Stimulated activated CD8-positive, alpha-beta memory T cell treated with anti-CD3 and anti-CD28 coated beads, Interleukin-4, amount 100 ng/mL, for 1 hour (primary cell): ENCODE measurements at places on chromosomes 1 and 21.

GRCh38 chr21:25464275-25464674, 143.0 kb downstream of the MRPL39 start:
- DNase-seq = no peak

DNA sequence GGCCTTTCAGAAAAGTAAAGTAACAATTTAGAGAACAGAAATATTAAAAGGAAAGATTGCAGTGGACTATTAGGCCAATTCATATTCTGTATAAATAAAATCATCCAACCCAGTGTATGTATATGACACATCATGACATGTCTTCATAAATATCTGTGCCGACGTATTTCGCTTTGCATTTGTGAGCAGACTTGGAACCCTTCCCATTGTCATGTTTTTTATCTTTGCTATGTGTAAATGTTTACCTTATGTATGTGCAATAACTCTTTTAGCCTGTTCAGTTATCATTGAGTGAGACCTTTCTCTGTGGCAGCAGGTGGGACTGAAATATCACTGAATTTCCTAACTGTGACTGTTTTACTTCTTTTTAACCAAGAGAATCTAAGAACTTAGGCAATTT, 58.0 kb upstream of the FAM3B start:
- DNase-seq = no peak

DNA sequence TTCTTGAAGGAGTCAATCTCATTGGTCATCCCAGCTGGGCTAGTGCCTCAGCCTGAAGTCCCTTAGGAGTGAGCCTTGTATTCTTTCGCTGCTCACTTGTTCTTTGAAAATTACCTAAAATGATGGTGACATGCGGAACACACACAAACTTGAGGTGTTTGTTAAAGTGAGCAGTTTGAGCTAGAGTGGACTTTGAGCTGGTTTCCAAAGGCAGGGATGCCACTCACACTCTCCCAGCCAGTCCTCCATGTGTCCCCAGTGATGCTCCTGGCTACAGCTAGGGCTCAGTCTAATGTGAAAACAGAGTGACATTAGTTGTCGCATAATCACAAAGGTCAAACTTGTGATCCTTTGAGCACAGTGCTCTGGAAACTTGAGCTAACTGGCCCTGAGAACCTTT, 84.3 kb downstream of the DTL start:
- no peak for DNase-seq

GRCh38 chr1:29504196-29504595, 267.9 kb downstream of the PTPRU start:
- DNase-seq = no peak

GRCh38 chr1:226034482-226034881, 28.0 kb upstream of the H3-3A start:
- DNase-seq = no peak

DNA sequence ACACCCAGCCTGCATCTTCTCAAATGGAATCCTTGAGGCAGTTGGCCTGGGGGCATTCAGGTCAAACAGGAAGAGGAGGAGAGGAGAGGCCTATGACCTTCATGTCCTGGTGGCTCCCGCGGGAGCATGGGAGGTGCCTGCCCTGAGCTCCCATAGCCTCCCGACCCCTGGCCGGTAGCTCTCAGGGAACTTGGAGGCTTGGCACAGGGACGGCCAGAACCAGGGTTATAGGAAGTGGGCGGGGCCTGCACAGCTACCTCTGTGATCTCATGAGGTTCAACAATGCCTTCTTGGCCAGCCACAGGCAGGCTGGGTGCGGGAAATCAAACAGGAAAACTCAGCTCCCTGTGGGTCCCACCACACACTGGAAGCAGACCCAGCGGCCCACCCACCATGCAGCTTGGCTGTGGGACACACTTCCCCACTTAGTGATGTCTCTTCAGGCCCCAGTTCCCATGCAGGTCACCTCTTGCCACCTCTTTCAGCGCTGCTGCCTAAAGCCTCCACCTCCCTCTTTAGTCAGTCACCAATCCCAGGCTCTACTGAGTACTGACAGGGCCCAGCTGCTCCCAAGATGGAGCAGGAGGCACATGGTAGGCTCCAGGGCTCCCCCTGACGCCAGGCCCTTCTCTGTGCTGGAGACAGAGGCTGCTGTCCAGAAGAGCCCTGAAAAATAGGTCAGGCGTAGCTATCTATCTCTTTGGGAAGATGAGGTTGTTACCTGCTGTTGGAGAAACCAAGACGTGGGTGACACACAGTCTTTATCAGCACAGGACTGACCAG, at the start of gene SLFNL1:
Gene SLFNL1 (minus strand): TSS at position 200 of the 783 bp plus-strand sequence. CDS start 1,065 bp downstream, outside the sequence.
- DNase-seq = no peak

- DNase-seq = no peak
Observed at GRCh38 chr1:28915031-28915895, 894 bp downstream of the EPB41 start.

DNA sequence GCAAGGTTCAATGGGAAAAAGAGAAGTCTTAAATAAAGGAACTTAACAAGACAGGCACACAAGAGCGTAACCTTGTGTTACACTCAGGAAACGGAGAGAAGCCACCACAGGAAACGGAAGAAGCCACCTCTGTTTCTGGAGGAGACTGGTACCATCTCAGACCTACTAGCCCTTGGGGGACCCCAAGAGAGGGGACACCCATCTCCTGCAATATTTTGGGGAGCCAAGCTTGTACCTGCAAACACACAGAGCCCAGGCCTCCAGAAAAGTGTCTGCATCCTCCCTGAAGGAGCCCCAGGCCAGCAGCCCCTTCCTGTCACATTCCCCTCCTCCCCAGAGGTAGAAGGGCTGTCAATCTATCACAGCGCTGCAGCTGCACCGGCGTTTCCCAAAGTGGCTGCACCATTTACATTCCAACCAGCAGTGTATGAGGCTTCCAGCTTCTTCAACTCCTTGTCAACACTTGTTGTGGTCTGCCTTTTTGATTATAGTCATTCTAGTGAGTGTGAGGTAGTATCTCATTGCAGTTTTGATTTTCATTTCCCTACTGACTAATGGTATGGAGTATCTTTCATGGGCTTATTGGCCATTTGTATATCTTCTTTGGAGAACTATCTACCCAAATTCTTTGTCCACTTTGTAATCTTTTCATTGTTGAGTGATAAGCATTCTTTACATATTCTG, 23.0 kb upstream of the PADI1 start:
- no peak for DNase-seq

- no peak for DNase-seq
Observed at GRCh38 chr1:110524311-110525248, 5.6 kb upstream of the KCNA10 start.

GRCh38 chr1:31859044-31859443, 43.2 kb upstream of the SPOCD1 start:
- DNase-seq = no peak

GRCh38 chr1:160945079-160945478, 9.5 kb downstream of the ITLN2 start:
- DNase-seq = no peak

DNA sequence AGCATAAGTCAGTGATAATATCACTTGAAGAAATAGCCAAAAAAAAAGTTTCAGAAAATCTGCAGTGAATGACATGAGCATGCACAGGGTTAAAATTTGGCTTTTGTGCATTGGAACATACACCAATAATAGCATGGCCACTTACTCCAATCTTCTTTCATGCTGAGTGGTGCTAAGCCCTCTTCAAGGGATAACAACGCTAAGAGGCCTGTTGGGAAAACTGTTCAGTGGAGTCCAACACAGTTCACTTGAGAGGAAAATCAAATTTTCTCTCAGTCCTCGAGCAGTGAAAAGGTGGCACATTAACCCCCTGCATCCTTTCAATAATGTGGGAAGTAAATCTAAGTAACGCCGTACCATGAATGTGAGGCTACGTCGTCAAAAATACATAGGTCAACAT, 264.7 kb downstream of the SPATA17 start:
- no peak for DNase-seq

GRCh38 chr1:40036574-40036973, 4.0 kb upstream of the CAP1 start:
- no peak for DNase-seq

GRCh38 chr1:104466068-104466467, 716.4 kb downstream of the AMY1C start:
- no peak for DNase-seq

DNA sequence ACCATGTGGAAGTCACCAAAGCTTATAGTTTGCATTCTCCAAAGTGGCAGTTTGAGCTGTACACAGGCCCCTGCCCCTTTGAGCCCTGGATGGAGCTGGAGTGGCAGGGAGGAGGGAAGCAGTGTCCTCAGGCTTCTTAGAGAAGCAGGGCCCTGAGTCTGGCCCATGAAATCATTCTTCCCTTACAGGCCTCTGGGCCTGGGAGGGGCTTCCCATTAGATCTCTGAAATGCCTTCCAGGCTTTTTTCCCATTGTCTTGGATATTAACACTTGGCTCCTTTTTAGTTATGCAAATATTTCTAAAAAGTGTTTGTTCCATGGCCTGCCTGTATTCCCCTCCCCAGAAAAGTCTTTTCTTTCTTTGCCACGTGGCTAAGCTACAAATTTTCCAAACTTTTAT, 10.0 kb upstream of the TRIM67 start:
- no peak for DNase-seq

DNA sequence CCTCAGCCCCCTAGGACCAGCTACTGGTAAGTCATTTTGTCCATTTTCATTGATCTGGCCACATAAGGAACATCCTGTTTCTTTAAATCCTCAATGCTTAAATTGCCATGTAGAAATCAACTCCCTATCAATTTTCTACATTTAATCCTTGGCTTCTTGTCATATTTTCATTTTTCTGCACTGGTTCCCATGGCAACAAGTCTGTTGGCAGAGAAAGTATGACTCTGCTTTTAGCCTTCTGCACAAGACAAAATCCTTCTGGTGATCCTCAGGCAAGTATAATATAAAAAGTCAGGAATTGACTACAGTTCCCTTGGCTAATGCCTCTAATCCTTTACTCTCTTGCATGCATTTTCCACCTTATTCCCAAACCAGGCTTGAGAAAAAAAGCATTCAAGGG, 65.0 kb downstream of the LRRC40 start:
- no peak for DNase-seq

DNA sequence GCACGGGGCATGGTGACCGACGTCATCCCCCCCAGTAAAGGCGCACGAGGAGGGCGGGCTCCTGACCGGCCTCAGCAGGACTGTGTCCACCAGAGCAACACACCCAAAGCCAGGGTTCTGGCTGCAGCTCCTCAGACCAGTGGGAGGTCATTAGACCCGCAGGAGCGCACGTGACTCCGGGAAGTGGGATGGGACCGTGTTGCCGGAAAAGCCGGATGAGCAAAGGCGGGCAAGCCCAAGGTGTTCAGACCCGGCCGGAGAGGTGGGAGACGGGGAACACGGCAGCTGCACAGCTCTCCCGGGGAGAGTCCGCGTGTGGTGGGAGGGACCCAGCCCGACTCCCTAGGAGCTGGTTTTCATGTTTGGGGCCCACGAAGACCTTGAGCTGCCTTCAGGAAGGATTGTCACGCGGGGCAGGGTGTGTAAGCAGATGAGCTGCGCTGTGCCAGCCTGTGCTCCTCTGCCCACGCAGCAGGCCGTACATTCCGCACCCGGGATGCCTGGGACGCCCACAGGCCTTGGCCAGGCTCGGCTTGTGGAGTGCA, 20.6 kb upstream of the TRAPPC10 start:
- no peak for DNase-seq

DNA sequence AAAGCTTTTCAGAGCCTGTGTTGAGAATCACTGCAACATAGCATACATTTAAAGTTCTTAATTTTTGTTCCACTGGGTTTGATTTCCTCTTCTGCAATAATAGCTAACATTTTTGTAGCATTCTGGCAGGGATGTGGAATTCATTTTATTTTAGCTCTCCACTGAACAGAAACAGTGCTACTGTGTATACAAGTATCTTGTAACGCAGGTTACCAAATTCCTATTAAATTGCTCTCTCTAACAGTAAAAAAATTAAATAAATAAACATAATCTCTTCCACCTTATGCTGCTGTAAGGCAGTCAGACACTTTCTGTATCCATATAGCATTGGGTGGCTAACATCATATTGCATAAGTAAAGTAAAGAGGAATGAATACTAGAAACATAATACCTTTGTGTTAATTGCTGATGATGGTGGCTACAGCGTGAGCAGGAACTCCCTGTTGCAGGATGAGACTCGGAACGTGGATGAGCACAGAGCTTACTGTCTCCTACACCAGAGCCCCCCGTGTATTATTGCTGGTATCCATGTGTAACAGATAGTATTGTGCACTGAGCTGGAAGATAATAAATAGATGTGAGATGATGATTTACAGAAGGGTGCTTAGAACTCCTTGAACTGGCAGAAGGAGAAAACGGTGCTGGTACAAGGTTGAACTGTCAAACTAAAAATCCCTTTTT, 276.9 kb upstream of the SNX7 start:
- DNase-seq = no peak

- DNase-seq = no peak
Observed at GRCh38 chr1:18179009-18179408, 71.4 kb downstream of the IGSF21 start.

GRCh38 chr1:10515301-10515975, 40.7 kb downstream of the PEX14 start:
- DNase-seq = no peak

DNA sequence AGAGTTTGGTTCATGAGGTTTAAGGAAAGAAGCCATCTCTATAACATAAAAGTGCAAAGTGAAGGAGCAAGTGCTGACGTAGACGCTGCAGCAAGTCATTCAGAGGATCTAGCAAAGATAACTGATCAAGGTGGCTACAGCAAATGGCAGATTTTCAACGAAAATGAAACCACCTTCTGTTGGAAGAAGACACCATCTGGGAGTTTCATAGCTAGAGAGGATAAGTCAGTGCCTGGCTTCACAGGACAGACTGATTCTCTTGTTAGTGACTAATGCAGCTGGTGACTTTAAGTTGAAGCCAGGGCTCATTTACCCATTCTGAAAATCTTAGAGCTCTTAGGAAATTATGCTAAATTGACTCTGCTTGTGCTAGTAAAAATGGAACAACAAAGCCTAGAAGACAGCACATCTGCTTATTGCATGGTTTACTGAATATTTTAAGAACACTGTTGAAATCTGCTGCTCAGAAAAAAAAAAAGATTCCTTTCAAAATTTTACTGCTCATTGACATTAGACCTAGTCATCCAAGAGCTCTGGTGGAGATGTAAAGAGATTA, 10.5 kb downstream of the MAEL start:
- DNase-seq = no peak

DNA sequence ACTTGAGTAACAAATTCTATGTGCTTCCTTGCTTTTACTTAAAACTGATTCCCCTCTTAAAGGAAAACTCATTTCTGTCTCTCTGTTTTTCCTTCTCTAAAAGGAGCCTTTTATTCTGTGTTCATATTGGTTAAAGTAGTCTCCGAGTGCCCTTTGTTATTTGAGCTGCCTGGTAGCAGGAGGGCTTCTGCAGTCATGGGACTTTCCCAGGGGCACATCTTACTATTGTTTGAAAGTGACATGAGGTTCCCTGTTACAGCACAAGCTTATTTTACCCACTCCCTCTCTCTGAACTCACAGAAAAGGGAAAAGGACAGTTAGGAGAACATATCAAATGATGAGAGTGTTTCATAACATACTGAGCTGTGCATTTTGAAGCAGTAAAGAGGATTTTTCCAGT, 58.1 kb upstream of the ANGPTL1 start:
- no peak for DNase-seq

- no peak for DNase-seq
Observed at GRCh38 chr21:43611598-43612369, 47.5 kb downstream of the HSF2BP start.

GRCh38 chr21:30148906-30149305, 17.7 kb downstream of the CLDN17 start:
- DNase-seq = no peak
